ENCODE measurements at places on chromosomes 4 and X.

GRCh38 chr4:74397748-74398426 lies 32.9 kb downstream of the EREG start:
- DNase-seq, result peak; percentile 16

- DNase-seq, result peak; percentile 49
Observed at GRCh38 chr4:109588176-109588575, 28.1 kb downstream of the MCUB start.

GRCh38 chr4:46839128-46839527 lies 69.9 kb downstream of the COX7B2 start:
- no peak for DNase-seq

DNA sequence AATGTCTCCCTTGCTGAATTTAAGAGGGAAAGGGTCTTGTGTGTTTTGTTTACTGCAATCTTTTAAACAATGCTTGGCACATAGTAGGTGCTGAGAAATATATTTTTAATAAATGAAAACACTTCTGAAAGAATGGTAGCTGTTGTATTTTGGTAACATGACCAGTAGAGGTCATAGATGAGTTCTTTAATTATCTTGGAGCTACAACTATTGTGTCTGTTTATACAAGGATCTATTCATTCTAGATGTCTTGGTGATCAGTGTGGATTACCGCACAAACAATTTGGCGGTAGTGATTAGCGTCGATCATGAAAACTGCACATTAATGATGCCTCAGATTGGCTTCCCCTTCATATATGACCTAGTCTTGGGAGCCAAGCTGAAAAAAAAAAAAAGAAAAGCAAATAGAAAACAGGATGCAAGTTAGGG lies 21.4 kb upstream of the SCRG1 start:
- DNase-seq, result no peak

DNA sequence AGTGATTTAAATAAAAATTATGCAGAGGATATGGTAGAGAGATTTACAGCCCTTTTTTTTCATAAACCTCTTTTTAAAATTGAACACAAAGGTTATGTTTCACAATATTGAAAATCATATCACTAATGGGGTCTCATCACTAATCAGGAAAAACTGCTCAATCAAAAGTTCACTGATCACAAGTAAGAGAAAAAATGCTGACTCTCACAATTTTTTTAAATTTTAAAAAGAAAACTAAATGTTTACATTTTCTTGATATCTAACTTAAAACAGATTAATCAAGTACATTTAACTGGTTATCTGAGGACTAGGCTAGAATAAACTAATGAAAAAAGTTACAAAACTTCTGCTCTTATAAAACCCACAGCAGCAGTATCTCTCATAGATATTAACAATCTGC lies 8.5 kb downstream of the LAMTOR3 start:
- no peak for DNase-seq
